ENCODE measurements at places on chromosomes 7 and 10. TPM values are rescaled to one million over a fixed set of nuclear protein-coding genes. Genes with fewer than 3 reads are reported as not detected.

SERPINE1 gene
- total RNA-seq, result 20.6 TPM

PTN gene
- total RNA-seq, result 0.26 TPM

GRIFIN gene
- total RNA-seq, result not detected

C10orf53 gene
- not detected for total RNA-seq

Measured in bronchial epithelial cell (primary cell).